CD8-positive, alpha-beta memory T cell (primary cell): ENCODE measurements at places on chromosomes 6 and 20. TPM values are rescaled to one million over a fixed set of nuclear protein-coding genes. Genes with fewer than 3 reads are reported as not detected.

KIF25 gene
- total RNA-seq = not detected

HCK gene
- 0.53 TPM for total RNA-seq

EHMT2 gene
- total RNA-seq = 71.6 TPM

BACH2 gene
- 41.8 TPM for total RNA-seq

MYLK2 gene
- total RNA-seq = 0.24 TPM

TRIM15 gene
- not detected for total RNA-seq

RFX6 gene
- not detected for total RNA-seq

SAYSD1 gene
- total RNA-seq = 11.6 TPM

MATN4 gene
- 0.22 TPM for total RNA-seq

FOXQ1 gene
- total RNA-seq = not detected

FAM83B gene
- total RNA-seq = not detected

PRSS35 gene
- total RNA-seq = not detected

LY6G5C gene
- total RNA-seq = 3.5 TPM
